Coronary artery (tissue), 2 donors: ENCODE measurements at places on chromosomes 16 and 17.

- DNase-seq: no peak
Observed at GRCh38 chr17:45989759-45990158, 9.3 kb upstream of the STH start.

DNA sequence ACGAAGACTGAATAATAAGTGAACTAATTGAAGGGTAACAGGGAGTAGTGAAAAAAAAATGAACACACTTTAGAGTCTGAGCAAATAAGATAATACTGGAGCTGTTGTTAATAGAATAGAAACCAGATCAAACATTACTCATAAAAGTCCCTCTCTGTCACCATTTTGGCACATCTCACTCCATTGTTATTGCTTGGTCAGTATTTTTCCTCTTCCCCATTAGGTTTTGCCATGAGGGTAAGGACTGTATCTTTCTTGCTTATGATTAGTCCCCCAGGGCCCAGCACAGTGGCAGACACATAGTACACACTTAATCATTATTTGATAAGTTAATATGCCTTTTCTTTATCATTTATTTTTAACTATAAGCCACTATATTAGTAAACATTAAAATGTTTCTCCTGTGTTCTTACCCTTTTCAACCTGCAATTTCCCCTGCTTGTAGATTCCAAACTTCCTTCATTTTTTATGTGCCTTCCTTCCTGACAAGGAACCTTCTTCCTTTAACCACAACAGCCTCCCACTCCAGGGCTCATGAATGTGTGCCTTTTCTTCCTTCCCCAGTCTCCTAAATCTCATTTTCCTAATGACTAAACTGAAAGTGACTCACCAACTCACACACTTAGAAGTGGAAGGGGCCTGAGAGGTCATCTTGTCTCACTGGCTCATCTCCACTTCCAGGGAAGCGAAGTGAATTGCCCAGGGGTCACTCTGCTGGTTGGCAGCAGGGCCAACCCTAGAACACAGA is 88.2 kb upstream of the HAS3 start:
- DNase-seq: no peak

- no peak for DNase-seq
Observed at GRCh38 chr17:36485805-36486203, 677 bp upstream of the ZNHIT3 start.

- no peak for DNase-seq
Observed at GRCh38 chr17:80650751-80651518, 106.3 kb downstream of the RPTOR start.

GRCh38 chr17:59762049-59762823 is 54.8 kb downstream of the VMP1 start:
- DNase-seq: no peak
